ENCODE measurements at places on chromosomes 12 and 14.
A peak's percentile ranks its signal among the peaks of the same experiment; 100 is the strongest.

DNA sequence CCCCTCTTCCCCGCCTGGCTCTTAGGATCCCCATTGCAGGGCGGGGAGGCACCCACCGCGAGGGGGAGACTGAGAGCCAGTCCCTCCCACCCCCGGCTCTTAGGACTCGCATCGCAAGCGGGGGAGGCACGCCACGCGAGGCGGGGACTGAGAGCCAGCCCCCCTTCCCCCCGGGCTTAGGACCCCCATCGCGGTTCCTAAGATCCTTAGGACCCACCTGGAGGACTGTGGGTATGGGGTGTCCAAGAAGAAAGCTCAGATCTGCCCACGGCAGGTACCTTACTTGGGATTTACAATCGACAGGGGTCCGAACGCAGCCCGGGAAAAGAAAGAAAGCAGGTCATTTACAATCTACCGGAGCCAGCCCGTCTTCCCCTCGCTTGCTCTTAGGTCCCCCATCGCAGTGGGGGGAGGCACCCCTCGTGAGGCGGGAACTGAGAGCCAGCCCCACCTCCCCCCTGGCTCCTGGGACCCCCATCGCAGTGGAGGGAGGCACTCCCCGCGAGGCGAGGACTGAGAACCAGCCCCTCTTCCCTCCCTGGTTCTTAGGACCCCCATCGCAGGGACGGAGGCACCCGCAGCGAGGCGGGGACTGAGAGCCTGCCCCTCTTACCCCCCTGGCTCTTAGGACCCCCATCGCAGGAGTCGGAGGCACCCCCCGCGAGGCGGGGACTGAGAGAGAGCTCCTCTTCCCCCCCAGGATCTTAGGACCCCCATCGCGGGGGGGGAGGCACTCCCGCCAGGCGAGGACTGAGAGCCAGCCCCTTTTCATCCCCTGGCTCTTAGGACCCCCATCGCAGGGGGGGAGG is 43.7 kb downstream of the DDX11 start:
- H3K27me3 ChIP-seq: no peaks in the 10 kb centered on the region
- no peaks in the 10 kb centered on the region for H3K36me3 ChIP-seq

- no peak overlapping the region for H3K27ac ChIP-seq
- H3K27me3 ChIP-seq: no peaks in the 10 kb centered on the region
- no peaks in the 10 kb centered on the region for H3K36me3 ChIP-seq
- peak; percentile 71 for DNase-seq
- H3K4me1 ChIP-seq: peaks cover 11% of the 10 kb centered on the region
- H3K4me3 ChIP-seq: no peak overlapping the region
Observed at GRCh38 chr12:69284131-69284530, 44.8 kb downstream of the CPSF6 start.

DNA sequence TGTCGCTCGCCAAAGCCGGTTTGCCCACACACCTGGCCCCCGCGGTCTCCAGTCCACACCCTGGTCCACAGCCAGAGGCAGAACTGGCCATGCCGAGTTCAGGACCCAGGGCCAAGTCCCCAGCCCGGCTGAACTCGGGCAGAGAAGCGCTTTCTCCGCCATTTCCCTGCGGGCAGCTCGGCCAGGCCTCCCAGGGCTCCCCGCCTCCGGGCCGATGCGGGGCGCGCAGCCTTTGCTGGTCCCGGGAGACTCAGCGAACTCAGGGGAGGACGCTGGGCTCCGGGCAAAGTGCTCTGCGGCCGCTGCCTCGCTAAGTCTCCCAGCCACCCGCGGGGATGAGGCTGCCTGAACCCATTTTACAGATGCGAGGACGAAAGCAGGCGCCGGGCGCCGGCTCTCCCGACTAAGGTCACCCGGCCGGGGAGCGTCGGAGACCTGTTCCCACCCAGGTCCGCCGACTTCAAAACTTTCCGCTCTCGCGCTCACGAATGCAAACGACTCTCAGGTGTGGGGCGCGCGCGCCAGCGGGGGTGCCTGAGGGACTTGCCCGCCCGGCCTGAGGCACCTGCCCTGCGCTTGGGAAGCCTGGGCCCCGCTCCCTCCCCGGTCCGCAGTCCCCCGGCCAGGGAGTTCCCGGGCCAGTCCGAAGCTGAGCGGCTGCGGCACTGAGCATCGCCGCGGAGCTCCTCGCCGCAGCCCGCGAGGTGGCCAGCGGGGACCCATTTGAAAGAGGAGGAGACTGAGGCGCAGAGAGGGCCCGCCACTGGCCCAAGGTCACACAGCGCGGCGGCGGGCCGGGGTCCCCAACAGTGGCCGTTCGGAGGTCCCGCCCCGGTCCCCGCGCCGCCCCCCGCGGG is 627 bp downstream of the TESC start:
- peak overlapping the region; percentile 93 for H3K4me3 ChIP-seq
- peaks cover 64% of the 10 kb centered on the region for H3K4me1 ChIP-seq
- H3K27me3 ChIP-seq: no peaks in the 10 kb centered on the region
- H3K36me3 ChIP-seq: no peaks in the 10 kb centered on the region
- DNase-seq: peak; percentile 86

GRCh38 chr12:101733166-101733565 is 6.1 kb downstream of the SYCP3 start:
- H3K36me3 ChIP-seq: no peaks in the 10 kb centered on the region
- peaks cover 5% of the 10 kb centered on the region for H3K4me1 ChIP-seq
- no peaks in the 10 kb centered on the region for H3K27me3 ChIP-seq
- DNase-seq: no peak
- no peak overlapping the region for H3K4me3 ChIP-seq

DNA sequence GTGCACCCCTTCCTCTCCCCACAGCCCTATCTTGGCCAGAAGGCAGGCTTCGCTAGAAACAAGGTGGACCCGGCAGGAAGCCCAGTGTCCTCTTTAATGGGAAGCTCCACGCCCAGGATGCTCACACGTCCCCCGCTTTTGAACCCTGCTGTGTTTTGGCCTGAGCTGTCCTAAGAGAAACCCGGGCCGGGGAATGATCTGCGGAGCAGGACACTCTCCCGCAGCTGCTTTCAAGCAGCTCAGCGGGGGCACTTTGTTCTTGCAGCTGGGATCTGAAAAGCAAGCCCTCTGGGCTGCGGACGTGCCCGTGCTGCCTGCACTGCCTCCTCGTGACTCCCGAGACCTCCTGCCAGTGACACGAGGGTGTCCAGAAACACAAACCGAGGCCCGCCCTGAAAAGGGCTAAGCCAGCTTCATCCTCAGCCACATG is 30.0 kb downstream of the SCARB1 start:
- no peak overlapping the region for H3K27ac ChIP-seq
- no peak overlapping the region for H3K4me3 ChIP-seq
- H3K36me3 ChIP-seq: no peaks in the 10 kb centered on the region

DNA sequence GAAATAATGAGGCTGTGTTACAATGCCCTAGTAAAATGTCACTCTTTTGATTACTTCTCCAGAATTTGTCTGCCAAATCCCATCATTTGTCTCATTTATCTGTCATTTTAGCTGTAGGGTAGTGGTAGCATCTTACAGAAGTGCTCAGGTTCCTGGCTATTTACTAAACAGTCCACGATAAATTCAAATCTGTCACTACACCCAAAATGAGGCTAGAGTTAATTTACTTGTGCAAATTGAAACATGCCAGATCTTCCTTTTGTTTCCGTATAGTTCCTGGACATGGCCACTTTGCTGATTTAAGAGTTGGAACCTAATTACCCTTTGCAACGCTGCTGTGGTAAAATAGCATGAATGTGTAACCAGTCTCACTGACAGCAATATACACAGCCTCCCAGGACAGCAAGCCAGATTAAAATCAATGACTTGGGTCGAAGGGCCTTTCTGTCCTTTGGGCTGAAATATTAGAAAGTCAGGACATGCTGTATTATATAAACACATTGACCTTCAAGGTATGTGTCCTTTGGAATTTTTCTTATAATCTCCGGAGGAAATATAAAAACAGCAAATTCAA is 485.4 kb downstream of the MDGA2 start:
- H3K27me3 ChIP-seq: no peaks in the 10 kb centered on the region
- H3K4me3 ChIP-seq: no peak overlapping the region
- no peak overlapping the region for H3K27ac ChIP-seq
- H3K36me3 ChIP-seq: no peaks in the 10 kb centered on the region
- DNase-seq: no peak
- no peaks in the 10 kb centered on the region for H3K4me1 ChIP-seq

All from body of pancreas (tissue), 4 donors.